Stimulated activated CD8-positive, alpha-beta memory T cell treated with anti-CD3 and anti-CD28 coated beads, Interleukin-7, amount 100 ng/mL, for 1 hour (primary cell): ENCODE measurements at places on chromosomes 16 and 17.

- DNase-seq = no peak
Measured at GRCh38 chr17:70168044-70168976, 1.0 kb upstream of the KCNJ2 start.

DNA sequence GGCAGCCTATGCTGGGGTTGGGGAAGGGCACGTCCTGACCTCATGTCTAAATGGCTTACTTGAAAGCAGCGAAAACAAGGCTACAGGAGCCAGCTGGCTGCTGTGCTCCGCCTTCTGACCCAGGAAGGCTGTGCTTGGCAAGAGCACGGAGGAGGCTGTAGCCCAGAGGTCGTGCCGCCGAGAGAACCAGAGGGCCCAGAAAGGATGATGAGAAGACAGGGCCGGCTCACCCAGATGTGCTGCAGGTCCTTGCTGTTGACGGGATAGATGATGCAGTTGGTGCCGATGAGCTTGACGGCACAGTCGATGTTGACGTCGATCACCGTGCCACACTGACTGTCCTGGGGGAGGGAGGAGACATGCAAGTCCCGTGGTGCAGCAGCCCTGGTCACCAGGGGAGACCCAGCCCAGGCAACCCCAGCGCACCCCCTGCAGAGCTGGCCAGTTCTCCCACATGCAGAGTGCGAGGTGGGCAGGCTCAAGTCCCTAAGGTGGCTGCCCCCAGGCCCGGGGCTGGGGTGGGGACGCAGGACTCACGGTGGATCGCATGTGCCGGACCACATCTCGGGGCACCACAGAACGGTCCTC, 20.7 kb downstream of the SPHK1 start:
- no peak for DNase-seq

DNA sequence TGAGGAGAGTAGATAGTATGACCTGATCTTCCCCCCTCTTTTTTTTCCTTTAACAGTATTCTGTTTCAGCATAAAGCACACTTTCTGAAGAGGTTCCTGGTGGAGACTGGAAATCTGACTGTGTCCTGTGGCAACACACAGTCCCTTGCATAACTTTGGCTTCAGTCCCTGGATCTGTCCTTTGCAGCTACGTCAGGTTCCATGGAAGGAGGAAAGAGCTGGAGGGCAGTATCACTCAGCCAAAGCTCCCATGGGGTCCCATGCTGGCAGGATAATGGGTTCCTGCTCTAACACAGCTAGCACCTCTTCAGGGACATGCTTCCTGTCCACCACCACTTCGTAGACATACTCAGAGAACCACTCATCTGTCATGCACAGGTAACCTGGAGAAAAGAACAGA, 13.3 kb upstream of the SLC6A4 start:
- DNase-seq = no peak

- DNase-seq = no peak
Measured at GRCh38 chr17:27585153-27585681, 45.8 kb upstream of the LGALS9 start.

GRCh38 chr16:24152826-24153225, 103.3 kb upstream of the CACNG3 start:
- no peak for DNase-seq

DNA sequence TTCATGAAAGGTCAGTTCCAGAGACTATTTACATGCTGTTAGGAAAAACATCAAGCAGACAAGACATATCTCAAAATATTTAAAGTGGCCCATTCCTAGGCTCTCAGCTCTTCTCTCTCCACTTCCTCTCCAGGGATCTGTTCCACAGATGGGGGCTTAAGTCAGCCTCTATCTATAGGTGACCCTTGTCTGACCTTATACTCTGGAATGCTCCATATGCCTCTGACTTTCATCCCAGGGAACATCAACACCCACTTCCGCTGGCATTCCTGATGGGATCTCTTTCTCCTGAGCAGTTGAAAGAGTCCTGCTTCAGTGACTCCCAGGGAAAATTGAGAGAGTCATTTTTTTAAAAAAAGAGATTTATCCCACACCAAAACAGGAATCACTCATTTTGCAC, 11.5 kb upstream of the WIPI1 start:
- no peak for DNase-seq

- no peak for DNase-seq
Measured at GRCh38 chr17:2232244-2232638, 71.3 kb downstream of the SMG6 start.

DNA sequence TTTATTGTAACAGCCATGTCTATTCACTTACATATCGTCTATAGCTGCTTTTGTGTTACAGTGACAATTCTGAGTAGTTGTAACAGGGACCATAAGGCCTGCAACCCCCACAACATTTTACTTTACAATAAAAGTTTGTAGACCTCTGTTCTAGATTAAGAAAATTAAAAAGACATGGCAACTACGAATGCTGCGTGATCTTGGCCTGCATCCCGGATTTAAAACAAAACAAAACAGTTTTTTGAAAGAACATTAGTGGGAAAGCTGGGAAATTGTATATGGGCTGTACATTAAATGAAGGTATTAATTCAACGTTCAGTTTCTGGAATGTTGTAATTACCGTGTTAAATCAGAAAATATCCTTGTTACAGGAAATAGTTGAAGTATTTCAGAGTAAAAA, 64.1 kb downstream of the RMI2 start:
- no peak for DNase-seq

DNA sequence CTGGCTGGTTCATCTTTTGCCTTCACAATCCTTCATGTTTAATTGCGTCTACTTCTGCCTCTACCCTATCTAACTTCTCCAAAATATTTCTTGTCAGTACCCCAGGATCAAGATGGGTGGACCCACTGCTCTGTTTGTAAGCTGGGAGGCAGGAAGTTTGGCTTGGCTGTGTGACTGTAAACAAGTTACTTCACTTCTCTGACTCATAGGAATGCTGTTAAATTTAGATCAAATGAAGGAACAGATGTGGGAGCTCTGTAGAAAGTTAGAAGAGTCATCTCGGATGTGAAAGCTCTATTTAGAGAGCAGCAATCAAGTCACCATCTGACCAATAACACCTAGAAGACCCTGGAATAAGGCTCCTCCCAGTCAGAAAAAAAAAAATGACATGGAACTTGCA, 55.2 kb upstream of the MRTFB start:
- no peak for DNase-seq

DNA sequence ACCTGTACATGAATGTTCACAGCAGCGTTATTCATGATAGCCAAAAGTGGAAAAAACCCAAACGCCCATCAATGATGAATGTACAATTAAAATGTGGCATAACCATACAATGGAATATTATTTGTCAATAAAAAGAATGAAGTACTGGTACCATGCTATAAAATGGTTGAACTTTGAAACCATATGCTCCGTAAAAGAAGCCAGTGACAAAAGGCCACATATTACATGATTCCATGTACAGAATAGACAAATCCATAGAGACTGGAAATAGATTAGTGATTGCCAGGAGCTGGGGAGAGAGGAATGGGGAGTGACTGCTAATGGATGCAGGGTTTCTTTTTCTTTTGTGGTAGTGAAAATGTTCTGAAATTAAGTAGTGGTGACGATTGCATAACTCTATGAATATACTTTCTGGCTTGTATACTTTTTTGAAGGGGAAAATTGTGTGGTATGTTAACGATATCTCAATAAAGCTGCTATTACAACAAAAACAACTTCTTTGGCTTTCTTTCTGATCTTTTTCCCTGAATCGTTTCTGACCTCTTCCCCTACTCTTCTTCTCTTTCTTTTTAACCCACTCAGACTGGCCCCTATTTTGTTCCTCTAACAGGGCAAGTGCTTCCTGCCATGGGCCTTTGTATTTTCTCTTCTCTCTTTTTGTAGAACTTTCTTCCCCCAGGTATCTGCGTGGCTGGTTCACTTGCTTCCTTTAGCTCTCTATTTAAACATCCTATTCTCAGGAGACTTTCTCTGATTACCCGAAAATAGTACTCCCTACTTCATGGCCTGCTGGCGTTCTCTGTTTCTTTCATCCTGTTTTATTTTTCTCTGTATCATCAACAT, 67.9 kb downstream of the FTO start:
- no peak for DNase-seq

DNA sequence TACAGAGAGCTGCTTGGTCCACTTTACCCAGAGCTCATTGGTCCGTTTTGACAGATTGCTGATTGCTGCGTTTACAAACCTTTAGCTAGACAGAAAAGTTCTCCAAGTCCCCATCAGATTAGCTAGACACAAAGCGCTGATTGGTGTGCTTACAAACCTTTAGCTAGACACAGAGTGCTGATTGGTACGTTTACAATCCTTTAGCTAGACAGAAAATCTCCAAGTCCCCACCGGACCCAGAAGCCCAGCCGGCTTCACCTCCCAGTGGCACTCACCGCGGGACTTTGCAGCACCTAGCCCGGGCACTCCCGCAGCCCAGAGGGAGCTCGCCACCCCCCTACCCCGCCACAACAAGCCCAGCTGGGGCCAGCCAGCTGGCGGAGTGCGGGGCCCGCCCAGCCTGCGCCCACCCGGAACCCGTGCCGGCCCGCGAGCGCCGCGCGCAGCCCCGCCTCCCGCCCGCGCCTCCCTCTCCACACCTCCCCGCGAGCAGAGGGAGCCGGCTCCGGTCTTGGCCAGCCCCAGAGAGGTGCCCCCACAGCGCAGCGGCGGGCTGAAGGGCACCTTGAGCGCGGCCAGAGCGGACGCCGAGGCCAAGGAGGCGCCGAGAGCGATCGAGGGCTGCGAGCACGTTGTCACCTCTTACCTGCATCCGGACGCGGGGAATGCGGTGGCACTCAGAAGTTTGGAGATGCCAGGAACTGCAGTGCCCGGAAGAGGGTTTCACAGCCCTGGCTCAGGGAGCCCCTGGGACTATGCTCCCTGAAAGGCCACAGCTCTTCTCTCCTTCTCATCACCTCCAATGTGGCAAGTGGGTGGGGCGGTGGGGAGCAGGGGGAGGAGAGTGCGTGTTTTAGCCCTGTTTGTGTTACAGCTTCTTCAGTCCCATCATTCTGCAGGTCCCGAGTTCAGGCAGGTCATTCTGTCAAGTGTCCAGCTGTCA, 1504.5 kb downstream of the CDH11 start:
- no peak for DNase-seq

DNA sequence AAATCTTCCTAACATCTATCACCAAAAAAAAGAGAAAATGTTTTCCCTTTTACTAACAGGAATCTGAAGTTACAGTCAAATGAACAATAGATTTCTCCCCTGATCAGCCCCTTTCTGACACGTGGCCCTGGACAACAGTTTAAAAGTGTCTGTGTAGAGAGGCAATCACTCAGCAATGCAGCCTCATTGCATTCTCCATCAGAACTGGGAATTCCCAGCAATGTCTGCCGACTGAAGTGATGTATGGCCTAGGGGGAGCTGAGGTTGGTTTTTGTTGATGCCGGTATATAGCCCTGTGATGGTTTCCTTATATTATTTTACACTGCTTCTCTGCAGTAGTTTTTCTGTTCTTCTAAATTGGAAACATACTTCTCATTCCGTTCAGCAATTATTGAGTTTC, 904.3 kb upstream of the CDH8 start:
- DNase-seq = no peak

DNA sequence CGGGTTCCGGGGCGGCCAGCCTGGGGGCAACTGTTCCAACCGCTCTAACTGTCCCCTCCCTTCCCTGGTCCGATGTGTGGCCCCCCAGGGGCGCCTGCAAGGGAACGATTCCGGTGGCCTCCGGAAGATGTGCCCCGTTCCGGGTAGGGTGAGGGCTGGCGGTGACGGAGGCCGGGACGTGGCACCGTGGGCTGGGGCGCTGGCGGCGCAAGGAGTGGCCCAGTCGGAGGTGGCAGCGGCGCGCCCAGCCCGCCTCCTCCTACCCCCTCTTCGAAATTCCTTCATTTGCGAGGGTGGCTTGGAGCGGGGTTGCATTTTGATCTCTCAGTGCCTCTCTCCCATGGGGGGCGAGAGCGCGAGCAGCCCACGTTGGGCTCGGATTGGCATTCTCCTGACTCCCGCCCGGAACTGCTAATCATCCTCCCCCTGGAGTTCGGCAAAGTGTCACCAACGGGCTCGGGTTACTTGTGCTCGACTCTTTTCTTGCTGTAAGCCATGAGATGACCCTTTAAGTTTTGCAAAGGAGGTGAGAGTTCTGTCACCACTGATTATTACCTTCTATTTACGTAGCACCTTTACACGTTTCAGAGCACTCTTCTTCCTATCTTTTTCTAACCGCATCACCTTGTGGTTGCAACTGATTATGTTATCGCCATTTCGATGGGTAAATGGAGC, 622 bp downstream of the NDEL1 start:
- DNase-seq = peak; percentile 27

DNA sequence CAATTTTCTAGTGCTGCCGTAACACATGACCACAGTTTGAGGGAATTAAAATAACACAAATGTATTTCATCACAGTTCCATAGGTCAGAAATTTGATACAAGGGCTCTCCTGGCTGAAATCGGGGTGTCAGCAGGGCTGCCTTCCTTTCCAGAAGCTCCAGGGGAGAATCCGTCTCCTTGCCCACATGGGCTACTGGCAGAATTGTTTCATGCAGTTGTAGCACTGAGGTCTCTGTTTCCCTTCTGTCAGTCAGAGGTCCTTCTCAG, 20.5 kb downstream of the EIF4A3 start:
- DNase-seq = no peak

- no peak for DNase-seq
Measured at GRCh38 chr16:80875616-80876015, 71.2 kb upstream of the CDYL2 start.

- no peak for DNase-seq
Measured at GRCh38 chr16:2963723-2964474, at the start of gene KREMEN2. KREMEN2 (plus strand) TSS chr16:2964275; CDS start chr16:2964521, 246 bp downstream.

DNA sequence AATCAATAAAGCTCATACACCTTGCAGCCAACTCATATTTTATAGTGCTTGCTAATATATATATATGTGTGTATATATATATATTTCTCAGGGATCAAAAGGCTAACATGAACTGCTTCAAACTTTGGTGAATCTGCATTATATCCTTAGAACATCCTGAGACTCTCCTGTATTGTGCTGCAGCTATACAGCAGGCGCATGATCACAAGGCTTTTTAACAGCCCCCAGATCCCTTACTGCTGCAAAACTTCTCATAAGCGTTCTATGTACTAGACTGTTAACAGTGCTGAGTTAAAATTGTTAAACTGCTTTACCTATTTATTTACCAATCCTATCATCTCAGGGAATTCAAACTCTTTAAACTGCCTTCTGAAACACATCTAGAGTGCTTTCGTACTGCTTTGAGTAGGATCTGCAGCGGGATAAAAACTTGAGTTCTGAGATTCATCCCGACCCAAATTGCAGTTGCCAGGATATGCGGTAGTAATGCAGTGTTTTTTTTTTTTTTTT, 1.3 kb downstream of the GPATCH8 start:
- DNase-seq = no peak

DNA sequence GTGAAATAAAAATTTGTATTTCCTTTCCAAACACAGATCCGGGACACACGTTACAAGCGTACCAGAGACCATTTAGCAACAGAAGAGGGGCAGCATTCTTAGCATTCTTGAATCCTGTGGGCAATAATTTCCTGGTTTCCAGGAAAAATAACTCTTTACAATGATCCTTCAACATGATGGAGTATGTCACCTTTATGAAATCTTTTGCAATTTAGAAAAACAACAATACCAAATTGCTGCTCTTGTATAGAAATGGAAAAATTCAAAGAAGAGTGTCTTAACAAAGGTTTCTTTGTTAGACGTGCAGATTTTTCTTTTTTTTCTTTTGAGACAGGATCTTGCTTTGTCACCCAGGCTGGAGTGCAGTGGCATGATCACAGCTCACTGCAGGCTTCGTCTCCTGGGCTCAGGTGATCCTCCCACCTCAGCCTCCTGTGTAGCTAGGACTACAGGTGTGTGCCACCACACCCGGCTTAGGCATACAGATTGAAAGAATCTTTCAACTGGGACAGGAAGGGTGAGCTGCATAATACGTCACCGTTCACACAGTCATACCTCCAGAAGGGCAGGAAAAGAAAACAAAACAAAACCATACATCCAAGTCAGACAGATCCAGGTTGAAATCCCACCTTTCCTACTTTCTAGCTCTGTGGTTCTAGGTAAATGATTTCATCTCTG, 10.8 kb upstream of the GCSH start:
- DNase-seq = no peak
